CD4-positive, alpha-beta T cell treated with Interleukin-4 for 4 hours (primary cell): ENCODE measurements at places on chromosomes 3 and 15.

DNA sequence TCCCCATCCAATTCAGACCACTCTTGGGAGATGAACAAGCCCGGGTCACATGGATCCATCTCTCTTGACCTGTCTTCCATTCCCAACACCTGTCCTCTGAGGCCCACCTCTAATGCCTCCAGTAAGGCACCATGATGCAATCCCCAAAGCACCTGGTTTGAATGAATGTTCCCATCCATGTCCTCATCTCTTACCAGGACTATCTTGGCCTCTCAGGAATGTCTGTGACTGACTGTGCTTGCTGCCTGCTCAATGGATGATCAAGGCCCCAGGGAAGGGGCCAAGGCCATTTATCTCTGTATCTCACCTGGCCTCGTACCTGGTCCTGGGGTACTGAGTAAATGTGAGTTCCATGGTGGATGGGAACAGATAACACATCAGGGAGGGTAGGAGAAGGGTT lies 49.7 kb downstream of the SLCO2A1 start:
- no peak for DNase-seq

- DNase-seq, result no peak
Measured at GRCh38 chr15:92947071-92947730, 47.1 kb downstream of the CHD2 start.

GRCh38 chr3:190677001-190677400 lies 163.1 kb downstream of the IL1RAP start:
- no peak for DNase-seq

DNA sequence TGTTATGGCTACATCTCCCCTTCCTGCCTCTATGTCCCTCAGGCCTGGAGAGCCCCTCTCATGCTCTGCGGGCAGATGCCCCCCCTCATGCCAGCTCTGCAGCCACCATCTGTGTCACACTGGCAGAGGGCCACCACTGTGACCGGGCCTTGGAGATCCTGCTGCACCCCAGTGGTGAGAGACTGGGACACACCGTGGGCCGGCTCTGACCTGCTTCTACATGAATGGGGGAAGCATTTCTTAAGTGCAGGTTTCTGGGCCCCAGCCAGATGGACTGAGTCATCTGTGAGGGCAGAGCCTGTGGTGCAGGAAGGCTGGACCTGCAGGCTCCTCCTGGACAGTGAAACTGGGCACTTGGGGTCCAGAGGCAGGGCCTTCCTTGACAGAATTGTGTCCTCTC lies 4.8 kb downstream of the VWA5B2 start:
- no peak for DNase-seq

DNA sequence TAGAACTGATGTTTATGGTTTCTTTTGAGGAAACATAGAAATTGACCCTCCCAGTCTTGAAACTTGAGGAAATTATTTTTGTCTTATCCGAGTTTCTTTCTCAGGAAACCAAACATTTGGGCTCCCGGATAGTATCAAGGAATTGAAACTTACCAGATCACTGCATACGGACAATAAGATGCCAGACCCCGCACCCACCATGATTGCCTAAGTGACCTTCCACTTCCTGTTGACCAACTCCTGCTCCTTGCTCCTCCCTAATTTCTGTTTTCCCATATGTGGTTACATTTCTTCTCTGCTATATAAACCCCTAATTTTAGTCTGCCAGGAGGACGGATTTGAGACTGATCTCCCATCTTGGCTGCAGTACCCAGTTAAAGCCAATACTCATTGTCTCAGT lies 118.4 kb upstream of the TPRG1 start:
- no peak for DNase-seq

DNA sequence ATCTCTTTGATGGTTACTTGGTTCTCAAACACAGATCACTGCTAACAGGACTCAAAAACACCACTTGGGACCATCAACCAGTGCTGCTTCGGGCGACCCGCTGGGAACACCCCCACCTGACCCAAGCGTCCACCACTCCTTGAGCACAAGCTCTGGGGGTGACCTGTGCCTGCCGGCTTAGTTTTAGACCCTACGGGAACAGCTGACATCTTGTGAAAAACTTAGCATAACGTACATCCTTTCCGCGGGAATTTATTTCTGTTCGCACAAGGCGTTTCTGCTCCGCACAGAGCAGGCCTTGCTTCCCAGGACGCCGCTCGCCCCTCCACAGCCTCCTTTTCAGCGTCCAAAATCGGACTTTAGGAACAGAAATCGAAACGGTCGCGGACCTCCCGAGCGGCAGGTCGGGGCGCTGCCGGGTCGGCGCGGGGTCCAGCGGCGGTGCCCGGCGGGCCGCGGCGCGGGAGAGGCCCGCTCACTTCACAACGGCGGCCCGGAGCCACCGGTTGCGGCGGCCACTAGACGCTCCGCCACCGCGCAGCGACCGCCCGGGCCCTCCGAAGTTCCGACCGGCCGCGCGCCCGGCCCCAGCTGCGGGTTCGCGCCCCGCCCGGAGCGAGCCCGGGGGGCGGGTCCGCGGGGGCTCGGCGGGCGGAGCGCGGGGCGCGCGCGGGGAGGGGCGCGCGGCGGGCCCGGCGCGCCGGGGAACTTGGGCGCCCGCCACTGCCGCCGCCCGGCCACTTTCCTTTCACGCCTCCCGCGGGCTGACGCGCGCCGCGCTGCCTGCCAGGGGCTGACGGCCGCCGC lies 959 bp downstream of the SFMBT1 start:
- DNase-seq, result peak; percentile 73

GRCh38 chr15:89004726-89005030 lies 83.6 kb upstream of the ABHD2 start:
- no peak for DNase-seq

- no peak for DNase-seq
Measured at GRCh38 chr15:61076598-61077170, 152.4 kb downstream of the RORA start.

DNA sequence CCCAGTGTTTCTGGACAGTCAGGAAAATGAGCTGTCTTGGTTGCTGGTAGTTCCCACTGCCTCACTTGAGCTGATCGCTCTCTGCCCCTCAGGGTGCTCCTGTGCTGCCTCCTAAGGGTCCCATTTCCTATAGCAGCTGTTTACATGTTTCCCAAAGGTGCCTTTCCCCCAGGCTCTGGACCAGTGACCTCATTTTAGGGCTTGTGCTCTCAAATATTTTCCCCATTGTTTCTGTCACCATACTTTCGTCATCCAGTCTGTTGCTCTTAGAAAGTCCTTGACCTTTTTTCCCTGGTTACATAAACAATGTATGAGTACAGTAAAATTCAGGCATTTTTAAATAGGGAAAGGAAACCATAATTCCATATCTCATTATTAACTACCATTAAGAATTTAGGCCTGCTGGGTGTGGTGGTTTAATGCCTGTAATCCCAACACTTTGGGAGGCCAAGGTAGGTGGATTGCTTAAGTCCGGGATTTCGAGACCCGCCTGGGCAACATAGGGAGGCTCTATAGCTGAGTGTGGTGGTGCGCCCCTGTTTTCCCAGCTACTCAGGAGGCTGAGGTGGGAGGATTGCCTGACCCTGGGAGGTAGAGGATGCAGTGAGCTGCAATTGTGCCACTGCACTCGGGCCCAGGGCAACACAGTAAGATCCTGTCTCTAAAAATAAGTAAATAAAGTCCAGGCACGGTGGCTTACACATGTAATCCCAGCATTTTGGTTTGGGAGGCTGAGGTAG lies 11.7 kb downstream of the RAD54L2 start:
- DNase-seq, result no peak

DNA sequence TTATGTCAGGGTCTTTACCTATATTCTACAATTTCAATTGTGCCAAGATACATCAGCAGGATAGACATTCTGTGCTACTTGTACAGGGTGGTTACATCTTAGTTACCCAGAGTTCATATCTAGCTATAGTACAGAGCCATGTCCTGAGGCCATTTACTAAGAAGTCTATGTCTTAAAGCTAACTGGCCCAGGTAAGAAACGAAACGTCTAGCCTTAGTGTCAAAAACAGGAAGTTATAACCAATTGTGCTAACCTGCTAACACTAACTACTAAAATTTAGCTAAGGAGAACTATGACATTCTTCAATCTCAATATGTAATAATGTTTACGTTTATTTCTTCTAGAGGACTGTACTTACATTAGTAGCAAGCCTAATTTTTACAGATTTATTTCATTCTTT lies 717.2 kb upstream of the UBE2E2 start:
- DNase-seq, result no peak

DNA sequence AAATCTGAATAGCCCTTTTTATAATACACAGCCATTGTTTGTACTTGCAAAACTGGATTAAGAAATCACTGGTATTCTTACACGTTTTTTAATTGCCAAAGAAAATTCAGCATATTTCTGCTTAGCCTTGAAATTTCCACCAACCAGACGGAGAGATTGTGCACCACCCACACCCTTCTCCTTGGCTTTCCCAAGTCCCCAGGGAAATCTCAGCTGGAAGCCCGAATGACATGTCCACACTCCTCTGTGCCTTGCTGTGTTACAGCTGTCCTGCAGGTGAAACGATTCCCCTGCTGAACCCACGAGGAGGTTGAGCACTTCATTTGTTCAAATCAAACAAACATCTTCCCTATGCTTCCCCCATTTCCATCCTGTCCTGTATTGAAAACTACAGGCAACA lies 49.6 kb upstream of the PPARG start:
- DNase-seq, result no peak

- DNase-seq, result peak; percentile 78
Measured at GRCh38 chr15:78050441-78050809, 27.1 kb downstream of the TBC1D2B start.

DNA sequence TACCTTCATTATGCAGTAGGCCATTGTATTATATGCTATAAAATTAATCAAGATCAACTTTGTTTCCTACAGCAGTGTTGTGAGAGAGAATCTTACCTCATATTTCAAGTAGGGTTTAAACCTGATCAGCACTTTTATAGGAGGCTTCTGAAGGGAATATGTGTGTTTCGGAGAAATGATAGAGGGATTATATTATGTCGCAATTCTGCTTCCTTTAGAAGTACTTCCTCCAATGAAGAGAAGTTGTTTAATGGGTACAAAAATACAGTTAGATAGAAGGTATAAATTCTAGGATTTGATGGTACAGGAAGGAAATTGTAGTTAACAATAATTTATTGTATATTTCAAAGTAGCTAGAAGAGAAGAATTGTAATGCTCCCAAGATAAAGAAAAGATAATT lies 54.9 kb downstream of the NSUN3 start:
- DNase-seq, result no peak

DNA sequence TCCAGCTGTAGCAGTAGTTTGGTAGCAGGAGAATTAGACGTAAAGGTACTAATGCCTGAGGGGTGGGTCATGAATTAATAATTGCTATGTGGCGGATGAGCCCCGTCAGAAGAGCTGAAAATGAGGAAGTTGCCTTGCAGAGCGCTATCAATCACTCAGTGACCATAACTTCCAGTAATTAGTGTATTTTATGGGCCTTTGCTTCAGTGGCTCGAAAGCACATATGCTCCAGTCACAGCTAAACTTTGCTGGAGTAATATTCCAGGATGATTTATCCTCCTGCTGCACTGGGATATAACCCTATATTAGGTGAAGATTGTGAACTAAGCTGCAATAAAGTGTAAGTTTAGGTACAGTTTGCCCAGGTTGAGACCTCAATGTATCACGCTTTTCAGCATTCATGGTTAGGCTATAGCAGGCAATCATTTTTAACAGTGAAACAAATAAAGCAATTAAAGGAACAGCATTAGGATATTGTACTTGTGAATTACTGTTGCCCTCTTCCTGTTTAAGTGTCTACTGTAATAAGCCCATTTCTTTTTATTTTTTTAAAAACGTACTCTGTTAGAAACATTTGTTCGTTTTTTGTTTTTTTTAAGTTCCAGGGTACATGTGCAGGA lies 104.6 kb upstream of the SKOR1 start:
- no peak for DNase-seq

- DNase-seq, result no peak
Measured at GRCh38 chr3:157147099-157147803, 12.7 kb downstream of the CCNL1 start.

DNA sequence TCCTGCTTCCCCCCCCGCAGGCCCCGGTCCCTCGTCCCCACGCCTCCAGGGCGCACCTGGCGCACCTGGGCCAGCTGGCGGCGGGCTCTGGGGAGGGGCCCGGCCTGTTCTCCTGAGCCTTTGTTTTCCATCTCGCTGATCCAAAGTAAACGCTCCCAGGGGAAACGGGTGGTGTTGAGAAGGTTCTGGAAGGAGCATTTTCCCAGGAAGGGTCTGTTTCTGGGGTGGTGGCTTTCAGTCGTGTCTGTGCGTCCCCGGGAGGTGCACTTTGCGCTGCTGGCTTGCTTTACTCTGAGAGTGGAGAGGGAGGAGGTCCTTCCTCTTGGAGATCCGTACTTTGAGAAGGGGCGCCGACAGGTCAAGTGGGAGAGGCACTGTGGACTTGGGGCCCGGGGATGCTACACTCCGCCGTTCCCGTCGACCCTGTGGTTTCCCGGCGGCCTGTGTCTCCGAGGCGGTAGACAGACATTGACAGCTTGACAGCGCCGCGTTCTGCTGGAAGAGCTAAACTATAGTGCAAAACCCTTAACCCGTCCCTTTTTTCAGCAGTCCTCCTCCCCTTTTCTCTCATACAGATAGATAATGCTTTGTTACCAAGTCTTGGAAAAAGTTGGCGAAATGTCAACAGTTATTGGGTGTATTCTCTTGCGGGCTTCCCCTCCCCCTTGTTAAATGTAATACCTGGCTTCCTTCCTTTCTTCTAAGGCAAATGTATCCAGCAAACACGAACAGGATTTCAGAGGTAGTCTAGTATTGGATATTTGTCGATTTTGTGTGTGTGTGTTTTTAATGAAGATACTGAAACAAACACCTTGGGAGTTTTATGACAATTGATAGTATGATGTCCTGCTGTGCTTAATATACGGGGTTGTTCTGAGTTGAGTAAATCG lies 6.5 kb downstream of the TPM1 start:
- DNase-seq, result peak; percentile 23

DNA sequence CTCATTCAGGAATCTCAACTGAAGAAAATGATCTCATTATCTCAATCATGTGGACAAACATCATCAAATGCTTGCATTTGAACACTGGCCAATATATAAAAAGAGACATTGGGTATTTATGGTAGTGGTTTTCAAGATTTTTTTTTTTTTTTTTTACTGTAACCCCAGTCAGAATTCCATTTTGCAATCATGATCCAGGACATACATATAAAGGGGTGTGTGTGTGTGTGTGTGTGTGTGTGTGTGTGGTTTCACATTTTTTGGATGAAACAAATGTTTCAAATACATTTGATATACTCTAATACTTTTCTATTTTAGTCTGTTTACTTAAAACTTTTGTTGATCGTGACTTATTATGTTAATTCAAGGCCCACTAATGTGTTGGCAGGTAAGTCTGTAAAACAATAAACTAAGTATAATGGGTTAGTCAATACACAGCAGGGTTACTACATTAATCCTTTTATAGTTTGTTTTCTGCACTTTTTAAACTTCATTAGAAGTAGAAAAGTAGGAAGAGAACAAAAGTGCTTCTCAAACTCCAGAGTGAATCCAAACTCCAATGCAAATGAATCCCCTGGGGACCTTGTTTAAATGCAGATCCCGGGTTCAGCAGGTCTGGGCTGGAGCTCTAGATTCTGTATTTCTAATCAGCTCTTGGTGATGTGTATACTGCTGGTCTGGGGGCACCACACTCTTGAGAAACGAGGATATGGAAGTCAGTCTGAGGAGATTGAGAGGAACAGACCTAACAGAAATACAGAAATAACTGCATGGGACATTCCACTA lies 17.6 kb downstream of the THRB start:
- DNase-seq, result no peak
